ENCODE measurements at places on chromosomes 2 and 18.

GRCh38 chr2:216465579-216466195 is 33.0 kb upstream of the RPL37A start:
- no peak for DNase-seq

- no peak for DNase-seq
Measured at GRCh38 chr2:201768918-201769317, 11.8 kb downstream of the ALS2 start.

GRCh38 chr2:23901966-23902846 is 24.7 kb downstream of the ATAD2B start:
- DNase-seq: no peak

DNA sequence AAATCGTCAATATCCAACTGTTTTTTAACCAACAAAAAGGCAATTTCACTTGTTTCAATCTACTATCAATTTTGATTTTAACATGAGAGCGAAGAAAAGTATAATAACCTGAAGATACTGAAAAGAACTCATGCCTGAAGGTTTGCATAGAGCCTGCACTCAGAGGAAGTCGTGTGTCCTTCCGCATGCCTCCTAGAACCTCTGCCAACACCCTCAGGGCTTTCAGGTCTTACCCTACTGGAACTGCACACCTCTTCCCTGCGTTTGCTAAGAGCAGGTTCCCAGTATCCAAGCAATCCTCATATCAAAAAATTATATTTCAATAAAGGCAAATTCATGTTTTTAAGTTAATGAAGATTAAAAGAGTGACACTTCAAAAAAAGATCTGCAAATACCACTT is 74.7 kb downstream of the PIAS2 start:
- no peak for DNase-seq

DNA sequence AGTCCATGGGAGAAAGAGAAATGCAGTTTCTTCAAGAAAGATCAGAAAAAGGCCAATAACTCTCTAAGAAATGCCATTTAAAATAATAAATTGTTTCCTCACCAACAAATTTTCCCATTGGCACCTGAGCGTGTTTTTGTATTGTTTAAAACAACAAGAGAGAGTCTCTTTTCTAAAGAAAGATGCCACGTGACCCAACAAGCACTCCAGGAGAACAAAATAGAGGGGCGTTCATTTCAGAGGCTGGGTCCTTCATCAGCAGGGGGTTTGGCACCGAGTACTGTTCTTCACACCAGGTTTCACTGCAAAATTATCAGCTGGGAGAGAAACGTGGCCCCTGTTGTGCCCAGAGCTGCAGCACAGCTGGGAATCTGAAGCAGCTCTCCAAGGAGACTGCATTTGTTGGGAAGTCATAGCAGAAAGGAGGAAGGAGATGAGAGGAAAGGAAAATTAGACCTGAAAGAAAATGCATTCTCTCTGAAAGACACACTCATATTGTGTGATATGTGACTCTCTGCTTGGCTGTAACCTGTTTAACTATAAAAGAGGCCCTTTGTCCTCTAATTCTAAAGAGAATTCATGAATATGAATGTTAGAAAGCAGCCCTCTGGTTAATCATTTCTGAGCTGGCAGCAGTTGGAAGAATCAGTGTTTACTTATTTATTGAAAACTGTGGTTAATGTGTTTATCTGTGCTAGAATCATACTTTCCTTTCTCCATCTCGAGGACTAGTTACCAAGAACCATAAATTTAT is 205.3 kb upstream of the CDH20 start:
- no peak for DNase-seq

- DNase-seq: no peak
Measured at GRCh38 chr18:63382843-63383242, 15.8 kb upstream of the KDSR start.

DNA sequence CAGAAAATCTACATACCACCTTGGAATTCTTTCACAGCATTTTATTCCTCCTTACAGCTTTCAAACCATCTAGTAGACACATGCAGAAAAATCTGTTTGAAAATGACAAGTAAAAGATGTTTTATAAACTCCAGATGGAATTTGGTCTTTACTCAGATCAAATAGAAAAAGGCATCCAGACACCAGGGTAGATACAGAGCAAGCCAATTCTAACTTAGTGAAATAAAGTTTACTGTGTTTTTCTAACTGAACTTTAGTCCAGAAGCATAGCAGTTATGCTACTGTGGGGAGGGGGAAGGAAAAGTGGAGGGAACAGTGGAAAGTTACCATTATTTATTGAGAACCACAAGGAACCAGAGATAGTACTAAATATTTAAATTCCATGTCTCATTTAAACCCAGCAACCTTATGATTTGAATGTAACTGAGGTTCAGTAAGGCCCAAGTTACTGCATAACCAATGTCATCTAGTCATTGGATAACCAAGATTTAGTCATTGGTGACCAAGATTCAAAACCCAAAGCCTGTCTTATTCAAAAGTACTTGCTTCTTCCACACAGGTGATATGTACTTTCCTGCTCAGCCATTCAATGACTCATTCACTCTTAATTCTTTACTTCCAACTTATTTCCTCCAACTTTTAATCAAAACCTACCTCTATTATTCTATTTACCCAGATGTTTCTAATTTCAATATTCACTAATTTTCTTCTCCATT is 57.7 kb downstream of the RAD51AP2 start:
- DNase-seq: no peak

DNA sequence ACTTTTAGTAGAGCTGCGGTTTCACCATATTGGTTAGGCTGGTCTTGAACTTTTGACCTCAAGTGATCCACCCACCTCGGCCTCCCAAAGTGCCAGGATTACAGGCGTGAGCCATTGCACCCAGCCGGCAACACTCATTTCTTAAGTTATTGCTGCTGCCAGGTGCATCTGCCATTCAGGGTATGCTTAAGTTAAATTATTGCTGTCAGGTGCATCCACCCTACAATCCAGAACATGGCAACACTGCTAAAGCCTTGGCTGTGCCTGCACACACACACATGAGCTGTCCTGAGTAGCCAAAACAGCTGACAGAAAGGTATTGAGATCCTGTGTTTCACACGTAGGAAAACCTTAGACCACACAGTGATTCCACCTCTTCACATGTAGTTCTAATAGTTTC is 148.2 kb downstream of the FAM161A start:
- DNase-seq: no peak

DNA sequence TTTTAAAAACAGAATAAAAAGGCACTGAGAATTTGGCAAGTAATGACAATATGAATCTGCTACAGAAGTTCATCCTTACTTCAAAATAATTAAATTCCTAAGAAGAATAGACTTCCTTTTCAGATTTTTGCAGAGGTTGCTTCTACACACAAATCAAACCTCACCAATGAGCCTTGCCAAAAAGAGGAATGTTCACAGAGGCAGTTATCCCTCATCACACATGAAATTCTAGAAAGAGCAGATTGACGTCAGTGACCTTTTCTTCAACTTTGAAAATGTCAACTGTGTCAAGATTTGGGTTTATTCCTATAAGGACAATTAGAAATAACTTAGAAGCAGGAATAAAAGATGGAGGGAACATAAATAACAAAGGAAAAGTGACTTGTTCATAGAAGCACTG is 64.6 kb downstream of the MBD2 start:
- no peak for DNase-seq

DNA sequence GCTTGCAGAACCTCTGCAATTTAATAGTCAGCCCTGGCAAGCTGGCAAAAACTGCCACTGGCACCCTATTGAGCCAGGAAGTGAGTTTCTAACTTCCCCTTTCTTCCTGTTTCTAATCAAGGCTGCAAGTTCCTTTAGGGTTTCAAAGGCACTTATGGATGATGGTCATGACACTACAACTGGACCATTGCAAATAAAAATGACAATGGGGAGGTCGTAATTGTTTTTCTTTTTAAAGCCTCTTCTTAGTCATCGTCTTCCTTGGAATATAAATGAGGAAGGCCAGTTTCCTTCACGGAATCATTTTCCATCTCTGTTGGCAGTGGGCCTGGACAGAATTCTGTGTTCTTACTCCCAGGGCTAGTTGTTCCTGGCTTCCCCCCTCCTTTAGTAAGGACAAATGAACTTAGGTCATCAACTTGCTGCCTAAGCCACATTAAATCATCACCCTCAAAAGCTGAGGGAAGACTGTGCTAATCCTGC is 35.8 kb downstream of the SH3RF3 start:
- no peak for DNase-seq

GRCh38 chr2:207082619-207083018 is 83.1 kb downstream of the KLF7 start:
- no peak for DNase-seq

GRCh38 chr2:202387608-202388342 is 11.6 kb downstream of the BMPR2 start:
- no peak for DNase-seq

DNA sequence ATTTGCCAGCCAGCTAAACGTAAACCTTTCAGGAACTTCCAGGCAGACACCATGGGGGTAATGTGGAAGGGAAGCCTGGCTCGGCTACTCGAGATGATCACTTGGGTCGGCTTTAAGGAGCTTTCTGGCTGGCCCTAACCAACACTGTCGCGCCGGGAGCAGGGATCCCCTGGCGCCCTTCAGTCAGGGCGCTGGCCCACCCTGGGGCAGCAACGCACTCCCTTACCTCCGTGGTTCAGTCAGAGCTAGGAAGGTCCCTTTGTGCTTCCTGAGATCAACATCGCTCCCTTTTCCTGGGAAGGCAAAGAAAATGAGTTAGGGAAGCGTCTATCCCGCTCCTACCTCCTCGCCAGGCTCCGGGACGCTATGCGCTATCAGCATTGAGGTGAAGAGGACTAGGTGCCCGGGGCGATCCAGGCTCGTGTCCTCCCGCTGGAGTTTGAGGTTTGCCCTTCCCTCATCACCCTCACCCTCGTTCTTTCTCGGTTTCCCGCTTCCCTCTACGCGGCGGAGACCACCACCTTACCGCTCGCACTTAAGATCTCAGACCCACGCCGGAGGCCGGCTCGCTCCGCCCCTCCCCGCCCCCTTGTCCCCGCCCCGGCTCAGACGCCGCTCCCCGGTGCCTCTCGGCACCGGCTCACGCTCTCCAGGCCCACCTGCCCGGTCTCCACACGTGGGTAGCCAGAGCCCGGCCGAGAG is 449 bp upstream of the ATRAID start:
- no peak for DNase-seq

GRCh38 chr2:137708311-137708710 is 256.0 kb upstream of the HNMT start:
- no peak for DNase-seq

DNA sequence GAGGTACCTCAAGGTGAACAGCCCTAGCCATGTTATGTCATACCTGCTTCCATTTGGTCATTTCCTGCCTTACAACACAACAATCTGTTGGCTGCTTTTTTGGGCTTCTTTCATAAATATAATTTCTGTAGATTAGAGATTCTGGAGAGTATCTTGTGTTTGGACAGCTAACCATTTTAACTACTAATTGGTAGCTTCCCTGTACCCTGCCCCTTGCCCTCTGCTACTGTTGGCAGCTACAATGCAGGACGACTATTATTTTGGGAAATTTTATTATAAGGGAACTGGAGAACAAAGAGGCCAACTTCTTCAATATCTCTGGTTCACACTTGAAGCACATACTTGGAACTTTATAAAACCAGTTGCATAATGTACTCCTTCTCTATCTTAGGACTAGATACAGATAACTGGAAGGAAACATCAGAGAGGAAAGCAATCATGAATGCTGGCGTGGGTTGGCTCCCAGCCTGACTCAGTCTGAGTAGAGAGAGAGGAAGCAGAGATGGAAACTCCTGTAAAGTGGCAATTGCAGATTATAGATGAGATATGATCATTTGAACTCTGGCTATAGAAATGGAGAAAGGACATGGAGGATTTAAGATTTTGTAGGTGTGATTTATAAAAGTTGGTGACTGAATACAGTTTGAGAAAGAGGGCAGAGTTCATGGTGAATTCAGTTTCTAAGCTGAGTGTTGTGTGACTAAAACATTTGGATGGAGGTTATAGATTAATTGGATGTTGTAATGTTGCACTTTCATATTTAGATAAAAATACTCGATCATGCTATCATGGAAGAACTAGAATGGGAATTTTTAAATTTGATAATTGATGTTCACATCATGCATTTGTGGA is 74.5 kb downstream of the MDH1 start:
- no peak for DNase-seq

GRCh38 chr2:180208841-180209240 is 201.7 kb upstream of the CWC22 start:
- DNase-seq: no peak

DNA sequence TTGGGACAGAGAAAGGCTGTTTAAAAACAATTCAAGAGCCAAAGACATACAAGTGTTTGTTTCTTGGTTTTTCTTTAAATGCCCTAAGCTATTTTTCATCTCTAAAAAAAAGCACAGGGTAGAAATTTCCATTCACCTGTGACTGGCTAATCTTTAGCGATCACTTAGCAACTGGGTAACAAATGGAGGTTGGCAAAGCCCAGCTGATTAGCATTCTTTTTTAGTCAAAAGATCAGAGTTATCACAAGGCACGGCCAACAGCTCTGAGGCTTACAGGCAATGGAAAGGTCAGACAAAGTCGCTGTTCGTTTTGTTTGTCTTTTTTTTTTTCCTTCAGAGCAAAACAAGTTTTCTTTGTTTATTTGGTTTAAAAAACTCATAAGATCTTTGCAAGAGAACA is 29.0 kb upstream of the TTR start:
- no peak for DNase-seq

- no peak for DNase-seq
Measured at GRCh38 chr2:99545066-99545465, 55.2 kb upstream of the REV1 start.

GRCh38 chr2:64448041-64448426 is 5.9 kb upstream of the LGALSL start:
- no peak for DNase-seq

DNA sequence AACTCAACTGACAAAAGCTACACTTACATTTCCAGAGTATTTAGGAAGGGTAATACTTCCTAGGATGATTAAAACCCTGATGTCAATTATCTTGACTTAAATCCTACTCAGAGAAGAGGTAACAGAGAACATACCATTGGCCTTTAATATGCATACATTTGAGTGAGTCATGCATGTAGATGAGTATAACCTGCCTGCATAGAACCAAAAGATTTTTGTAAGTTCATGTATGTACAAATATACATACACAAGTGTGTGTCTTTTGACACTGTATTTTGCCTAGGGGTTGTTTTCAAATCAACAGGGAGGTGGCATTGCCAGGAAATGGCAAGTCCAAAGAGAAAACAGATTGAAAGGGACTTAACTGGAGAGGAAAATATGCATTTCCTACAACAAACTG is 6.1 kb downstream of the BMP10 start:
- no peak for DNase-seq

DNA sequence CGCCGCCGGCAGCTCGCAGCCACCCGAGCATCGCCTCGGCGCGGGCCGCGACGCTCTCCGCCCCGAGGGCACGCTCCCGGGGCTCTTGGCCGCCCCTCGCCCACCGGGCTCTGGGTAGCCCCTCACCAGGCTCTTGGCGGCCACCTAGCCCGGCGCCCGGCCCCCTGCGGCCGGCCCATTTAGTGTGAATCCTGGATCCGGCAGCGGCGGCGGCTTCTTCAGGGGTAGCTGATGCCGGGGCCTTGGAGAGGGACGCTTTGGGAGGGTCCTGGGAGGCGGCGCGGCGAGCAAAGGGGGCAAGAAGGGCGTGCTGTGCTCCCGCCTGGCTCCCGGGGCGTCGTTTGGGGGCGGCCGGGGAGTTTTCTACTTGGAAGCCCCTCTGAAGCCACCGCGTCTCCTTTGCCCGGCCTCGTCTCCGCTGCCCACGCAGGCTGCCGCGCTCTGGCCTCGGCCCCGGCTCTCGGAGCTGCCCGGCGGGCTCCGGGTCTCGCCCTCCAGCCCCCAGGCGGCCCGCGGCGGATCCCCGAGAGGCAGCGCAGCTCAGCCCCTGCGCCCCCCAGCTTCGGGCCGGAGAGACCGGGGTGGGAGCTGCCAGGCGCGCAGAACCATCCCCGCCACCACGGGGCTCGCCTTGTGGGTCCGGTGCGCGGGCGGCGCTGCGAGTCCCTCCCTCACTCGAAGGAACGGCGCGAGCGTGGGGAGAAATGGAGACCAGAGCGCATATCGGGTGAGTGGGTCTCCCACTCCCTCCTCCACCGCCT is 509 bp downstream of the PIEZO2 start:
- no peak for DNase-seq

All from stimulated activated CD8-positive, alpha-beta memory T cell treated with anti-CD3 and anti-CD28 coated beads, Interleukin-7, amount 100 ng/mL, for 1 hour (primary cell).